Airway epithelial cell (primary cell): ENCODE measurements at places on chromosomes 12 and 14. TPM values are rescaled to one million over a fixed set of nuclear protein-coding genes. Genes with fewer than 3 reads are reported as not detected.

Gene IQSEC3
- total RNA-seq = not detected in 2 replicates

Gene MON2
- 17.9 and 23.4 TPM in 2 replicates for total RNA-seq

Gene SNX6
- 77.6 and 102 TPM in 2 replicates for total RNA-seq

Gene GLIPR1
- 5.6 and 8.1 TPM in 2 replicates for total RNA-seq

Gene WDR89
- total RNA-seq = 4.7 and 8.9 TPM in 2 replicates

Gene LYZ
- total RNA-seq = 0.33 TPM in 1 of 2 replicates, not detected in the other

Gene GZMB
- total RNA-seq = not detected in 2 replicates

Gene KRT74
- 0.21 and 0.33 TPM in 2 replicates for total RNA-seq

Gene TAS2R19
- 0.65 TPM in 1 of 2 replicates, not detected in the other for total RNA-seq

Gene GUCY2C
- not detected in 2 replicates for total RNA-seq

Gene SLCO1B1
- not detected in 2 replicates for total RNA-seq

Gene SLC2A14
- total RNA-seq = 0.05 TPM in 1 of 2 replicates, not detected in the other

Gene KITLG
- total RNA-seq = 9.0 and 11.8 TPM in 2 replicates

Gene HOXC10
- not detected in 2 replicates for total RNA-seq

Gene TPH2
- not detected in 2 replicates for total RNA-seq

Gene ATP23
- total RNA-seq = 11.3 and 23.7 TPM in 2 replicates

Gene RIMBP2
- total RNA-seq = not detected in 2 replicates

Gene ESR2
- 0.05 and 0.71 TPM in 2 replicates for total RNA-seq

Gene ZNF891
- 0.37 and 0.42 TPM in 2 replicates for total RNA-seq

Gene COX8C
- not detected in 2 replicates for total RNA-seq

Gene TAS2R42
- not detected in 2 replicates for total RNA-seq

Gene ADGRD1
- not detected in 2 replicates for total RNA-seq

Gene RABGGTA
- total RNA-seq = 58.5 and 80.3 TPM in 2 replicates

Gene FGF6
- total RNA-seq = not detected in 2 replicates

Gene ESRRB
- total RNA-seq = 0.21 TPM in 1 of 2 replicates, not detected in the other

Gene PLEKHD1
- total RNA-seq = not detected in 2 replicates

Gene EGLN3
- 18.0 and 25.5 TPM in 2 replicates for total RNA-seq

Gene MSI1
- total RNA-seq = not detected in 2 replicates

Gene ADAM21
- 0.14 and 1.2 TPM in 2 replicates for total RNA-seq

Gene HVCN1
- 0.78 and 1.3 TPM in 2 replicates for total RNA-seq

Gene PRB2
- total RNA-seq = not detected in 2 replicates

Gene IFNG
- total RNA-seq = not detected in 2 replicates

Gene C12orf60
- 1.2 and 2.3 TPM in 2 replicates for total RNA-seq
